ENCODE measurements at places on chromosomes 7 and 10.

DNA sequence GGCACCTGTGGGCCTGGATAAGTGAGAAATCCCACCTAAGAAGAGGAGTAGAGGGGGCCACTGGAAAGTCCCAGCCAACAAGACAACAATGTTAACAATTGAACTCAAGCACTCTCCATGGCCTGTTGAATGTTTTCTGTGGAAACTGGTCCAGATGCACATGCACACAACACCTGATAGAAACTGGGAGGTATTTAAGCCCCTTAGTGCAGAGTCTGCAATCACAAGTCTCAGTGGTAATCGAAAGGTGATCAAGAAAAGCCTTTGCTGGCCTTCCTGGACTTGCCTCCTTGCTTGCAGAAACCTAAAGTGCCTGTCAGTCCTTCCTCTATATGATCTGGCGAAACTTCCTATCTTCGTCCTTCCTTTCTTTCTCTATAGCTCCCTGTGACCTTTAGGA is 30.6 kb upstream of the HNRNPH3 start:
- no peak for DNase-seq

DNA sequence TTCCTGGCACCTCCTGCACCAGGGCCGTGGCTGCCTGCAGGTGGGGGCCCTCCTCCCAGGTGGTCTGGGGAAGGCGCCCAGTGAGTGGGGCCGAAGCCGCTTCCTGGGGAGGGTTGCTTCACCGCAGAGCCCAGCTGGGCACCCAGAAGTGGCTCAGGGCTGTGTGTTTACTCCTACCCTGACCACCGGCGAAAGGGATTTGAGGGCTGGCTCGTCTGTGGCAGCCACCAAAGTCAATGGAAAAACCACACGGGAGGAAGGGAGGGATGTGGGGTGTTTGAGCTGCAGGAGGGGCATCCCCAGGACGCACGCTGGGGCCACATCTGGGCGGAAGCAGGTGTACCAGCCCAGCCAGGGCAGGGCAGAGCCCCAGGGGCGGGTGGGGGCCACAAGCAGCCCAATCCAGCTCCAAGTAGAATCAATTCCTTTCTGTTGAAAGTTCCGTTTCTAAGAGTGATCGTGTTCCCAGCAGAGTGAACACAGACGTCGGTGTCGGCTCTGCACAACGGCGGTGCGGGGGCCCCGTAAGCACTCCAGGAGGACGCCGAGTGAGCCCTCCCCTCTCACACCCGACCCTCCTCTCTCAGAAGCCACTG is 69.9 kb downstream of the FOXL3 start:
- no peak for DNase-seq

- DNase-seq = no peak
Observed at GRCh38 chr7:25359471-25360059, 131.3 kb upstream of the NPVF start.

- no peak for DNase-seq
Observed at GRCh38 chr7:155066417-155066950, 3.6 kb upstream of the HTR5A start.

DNA sequence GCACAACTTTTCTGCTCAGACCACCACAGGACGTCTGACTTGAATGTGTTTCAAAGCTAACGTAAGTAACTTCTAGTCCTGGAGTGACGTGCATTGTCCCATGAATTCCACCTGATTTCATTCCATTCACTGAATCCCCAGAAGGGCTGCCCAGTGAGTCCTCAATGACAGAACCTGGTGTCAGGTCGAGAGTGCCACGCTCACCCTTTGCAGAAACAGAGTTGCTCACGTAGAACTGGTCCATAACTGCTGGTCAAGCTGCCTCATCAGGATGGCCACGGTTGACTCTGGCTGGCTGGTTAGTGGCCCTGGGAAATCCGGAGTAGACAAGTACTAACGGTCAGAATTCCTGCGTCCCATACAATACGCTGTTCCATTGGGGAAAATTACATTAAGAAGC is 50.6 kb upstream of the UBE3C start:
- DNase-seq = no peak

GRCh38 chr7:33459340-33459751 is 330.0 kb downstream of the BBS9 start:
- DNase-seq = no peak

DNA sequence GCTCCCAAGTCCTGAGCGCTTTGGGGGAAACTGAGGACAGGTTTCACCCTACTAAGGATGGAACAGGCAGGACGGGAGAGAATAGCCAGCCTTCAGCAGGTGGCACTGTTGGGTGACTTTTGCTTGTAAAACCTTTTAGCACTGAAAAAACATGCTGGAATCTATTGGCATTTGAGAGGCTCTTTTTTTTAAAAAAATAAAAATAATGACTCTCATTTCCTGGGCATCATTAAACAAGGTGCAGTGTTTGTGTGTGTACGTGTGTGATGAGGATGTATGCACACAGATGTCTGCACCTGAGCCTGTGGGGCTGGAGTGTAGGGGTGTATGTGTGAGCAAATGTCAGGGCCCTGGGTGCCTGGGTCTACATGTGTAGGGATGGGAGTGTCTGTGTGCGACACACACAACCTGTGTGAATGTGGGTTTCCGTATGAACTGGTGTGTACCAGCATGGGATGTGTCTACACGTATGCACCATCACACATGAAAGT is 177.9 kb downstream of the RPS24 start:
- no peak for DNase-seq

GRCh38 chr7:45420843-45421495 is 153.2 kb upstream of the ADCY1 start:
- no peak for DNase-seq

DNA sequence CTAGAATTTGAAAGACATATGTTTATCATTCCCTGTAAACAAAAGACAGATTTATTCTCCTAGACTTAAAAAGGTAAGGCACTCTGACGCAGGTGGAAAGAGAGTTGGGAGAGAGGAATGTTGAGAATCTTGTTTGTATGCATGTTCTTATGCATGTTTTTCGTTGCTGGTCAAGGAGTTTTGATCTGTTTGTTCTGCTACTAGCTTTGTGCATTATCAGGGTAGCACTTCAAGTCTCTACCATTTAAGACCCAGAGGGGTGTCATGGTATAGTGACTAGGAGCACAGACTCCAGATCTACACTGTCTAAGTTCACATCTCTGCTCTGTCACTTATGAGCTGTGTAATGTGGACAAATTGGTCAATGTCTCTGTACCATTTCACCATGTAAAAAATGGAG is 200.2 kb upstream of the FZD1 start:
- no peak for DNase-seq

DNA sequence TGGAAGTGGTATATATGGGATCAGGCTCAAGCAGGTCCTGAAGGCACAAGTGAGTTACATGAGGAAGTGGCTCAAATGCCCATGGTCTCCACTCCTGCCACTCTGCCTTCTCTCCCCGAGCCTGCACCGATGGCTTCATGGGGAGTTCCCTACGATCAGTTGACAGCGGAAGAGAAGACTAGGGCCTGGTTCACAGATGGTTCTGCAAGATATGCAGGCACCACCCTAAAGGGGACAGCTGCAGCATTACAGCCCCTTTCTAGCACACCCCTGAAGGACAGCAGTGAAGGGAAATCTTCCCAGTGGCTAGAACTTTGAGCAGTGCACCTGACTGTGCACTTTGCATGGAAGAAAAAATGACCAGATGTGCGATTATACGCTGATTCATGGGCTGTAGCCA is 95.3 kb downstream of the HOXA1 start:
- no peak for DNase-seq

GRCh38 chr7:152402384-152403250 is 33.2 kb downstream of the KMT2C start:
- DNase-seq = no peak

DNA sequence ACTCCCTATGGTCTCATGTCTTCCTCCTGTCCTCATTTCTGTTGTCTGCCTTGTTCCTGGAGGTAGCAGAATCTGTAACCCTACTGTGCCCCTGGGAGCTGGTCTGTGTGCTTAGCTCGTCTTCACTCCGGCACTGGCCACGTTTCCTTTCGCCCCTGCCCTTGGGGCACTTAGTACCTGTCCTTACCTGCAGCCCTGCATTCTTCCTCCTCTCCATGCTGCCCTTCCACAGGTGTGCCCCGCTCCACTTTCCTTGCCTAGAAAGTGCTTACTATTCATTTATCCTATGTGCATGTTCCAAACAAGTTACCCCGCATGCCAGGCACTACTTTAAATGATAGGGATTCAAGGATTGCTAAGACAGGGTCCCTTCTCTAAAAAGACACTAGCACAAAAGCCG is 199.9 kb upstream of the ZMIZ1 start:
- no peak for DNase-seq

- DNase-seq = no peak
Observed at GRCh38 chr7:157488281-157488680, 151.5 kb downstream of the DNAJB6 start.

DNA sequence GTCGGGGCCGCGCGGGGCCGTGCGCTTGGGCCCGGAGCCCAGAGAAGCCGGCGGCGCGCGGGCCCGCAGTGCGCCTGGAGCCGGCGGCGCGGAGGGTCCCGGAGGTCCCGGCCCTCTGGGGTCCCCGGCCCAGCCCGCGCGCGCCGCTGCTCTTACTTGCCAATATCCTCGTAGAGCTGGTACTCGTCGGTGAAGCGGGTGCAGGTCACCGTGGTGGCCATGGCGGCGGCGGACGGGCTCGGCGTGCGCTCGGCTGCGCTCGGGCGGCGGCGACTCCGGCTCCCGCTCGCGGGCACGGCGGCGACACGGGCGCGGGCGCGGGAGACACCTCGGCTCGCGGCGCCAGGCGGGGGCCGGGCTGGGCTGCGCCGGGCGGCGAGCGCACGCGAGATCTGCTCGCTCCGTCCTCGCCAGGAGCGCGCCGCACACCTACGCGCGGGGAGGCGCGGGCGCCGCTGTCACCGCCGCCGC is at the start of gene CAMK2B:
TSS of gene CAMK2B (minus strand) at position 394 of the 471 bp plus-strand sequence. CDS start at position 221, 173 bp downstream.
- DNase-seq = peak; percentile 35

- DNase-seq = no peak
Observed at GRCh38 chr7:129084801-129085551, 30.1 kb upstream of the TNPO3 start.

DNA sequence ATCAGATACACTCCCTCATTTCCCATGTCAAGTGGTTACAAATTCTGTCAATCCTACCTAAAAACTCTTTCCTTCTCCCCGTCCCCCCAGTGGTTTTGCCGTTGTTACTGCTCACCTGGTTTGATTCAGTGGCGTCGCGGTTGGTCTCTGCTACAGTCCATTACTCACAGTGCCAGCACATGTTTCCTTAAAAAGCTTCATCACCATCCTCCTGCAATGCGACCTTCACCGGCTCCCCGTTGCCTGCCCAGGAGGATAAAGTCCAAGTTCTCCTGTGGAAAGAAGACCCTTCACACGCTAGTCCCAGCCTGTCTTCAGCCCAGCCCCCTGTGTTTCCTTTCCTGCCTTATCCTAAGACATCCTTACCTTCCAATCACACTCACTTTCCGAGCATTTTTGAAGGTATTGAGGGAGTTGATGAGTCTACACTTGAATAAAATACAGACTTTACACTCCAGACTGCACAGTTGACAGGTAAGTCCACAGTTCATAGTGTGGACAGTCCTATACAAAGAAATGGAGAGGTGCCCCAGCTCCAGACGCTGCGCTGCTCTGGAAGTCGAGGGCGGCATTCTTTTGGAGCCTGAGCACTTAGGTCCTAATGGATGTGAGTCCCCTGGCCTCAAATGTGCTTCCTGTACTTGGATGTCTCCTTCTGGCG is 3.4 kb upstream of the LARP4B start:
- no peak for DNase-seq

GRCh38 chr7:117848941-117849340 is 24.3 kb downstream of the CTTNBP2 start:
- no peak for DNase-seq

GRCh38 chr10:5018134-5018533 is 14.5 kb upstream of the AKR1C2 start:
- DNase-seq = no peak

- no peak for DNase-seq
Observed at GRCh38 chr10:80284522-80284921, 4.9 kb downstream of the MAT1A start.

DNA sequence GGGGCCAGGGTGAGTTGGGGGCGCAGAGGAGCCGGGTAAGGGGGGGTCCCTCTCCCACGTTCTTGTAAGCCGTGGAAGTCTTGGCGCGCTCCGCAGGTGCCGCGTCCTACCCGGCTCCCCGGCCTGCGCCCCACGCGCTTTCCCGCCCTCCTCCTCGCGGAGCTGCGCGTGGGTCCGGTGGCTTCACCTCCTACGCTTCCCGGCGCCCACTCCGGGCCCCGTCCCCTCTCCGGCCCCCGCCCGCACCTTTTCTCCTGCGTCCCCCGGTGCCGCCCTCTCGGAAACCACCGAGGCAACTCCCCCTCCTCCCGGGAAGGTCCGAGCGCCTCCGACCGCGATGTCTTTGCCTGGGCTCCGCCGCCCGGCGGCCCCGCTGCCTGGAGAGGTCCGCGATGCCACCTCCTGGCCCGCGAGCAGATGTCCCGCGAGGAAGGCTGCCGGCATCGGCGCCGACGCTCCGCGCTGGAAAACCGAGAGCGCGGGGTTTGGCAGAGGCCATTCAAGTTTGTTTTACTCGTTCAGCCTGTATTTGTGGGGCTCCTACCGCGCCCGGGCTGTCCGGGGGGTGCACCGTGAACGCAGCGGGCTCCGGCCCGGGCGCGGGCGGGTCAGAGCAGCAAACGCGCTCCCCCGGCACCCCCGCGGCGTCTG is 2.4 kb upstream of the NKX6-2 start:
- DNase-seq = no peak

DNA sequence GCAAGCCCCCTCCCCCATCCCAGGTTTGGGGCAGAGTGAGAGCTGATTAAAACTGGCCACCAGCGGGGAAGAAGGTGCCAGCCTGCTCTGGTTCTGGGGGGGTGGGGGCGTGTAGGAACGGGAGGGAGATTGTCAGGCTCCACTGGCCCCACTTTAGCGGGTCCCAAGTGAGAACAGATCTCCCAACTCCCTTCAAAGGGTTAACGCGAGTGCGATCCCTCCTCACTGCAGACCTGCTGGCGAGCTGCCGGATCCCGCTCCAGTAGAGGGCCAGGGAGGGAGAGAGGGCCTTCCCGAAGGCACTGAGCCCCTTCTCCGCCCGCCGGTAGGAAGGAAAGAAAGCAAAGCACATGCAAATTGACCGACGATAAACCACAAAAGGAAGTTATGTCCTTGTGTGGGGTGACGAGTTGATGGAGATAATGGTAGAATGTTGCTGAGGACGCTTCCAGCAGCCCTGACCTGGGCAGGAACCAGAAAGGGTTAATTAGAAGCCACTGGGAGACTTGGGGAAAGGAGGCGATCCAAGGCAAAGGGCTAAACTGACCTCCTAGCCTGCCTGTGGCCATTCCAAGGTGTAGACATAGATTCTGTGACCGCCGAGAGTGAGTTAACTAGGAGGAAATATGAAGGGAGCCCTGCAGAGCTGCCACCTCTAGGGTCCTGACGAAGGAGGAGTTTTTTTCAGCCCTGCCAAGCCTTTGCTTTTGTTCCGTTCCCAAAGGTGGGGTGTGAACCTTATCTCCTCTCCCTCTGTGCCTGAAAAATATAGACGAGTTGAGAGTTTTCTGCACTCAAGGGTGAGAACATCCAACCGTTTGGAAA is 1.5 kb downstream of the NRG3 start:
- no peak for DNase-seq

- DNase-seq = no peak
Observed at GRCh38 chr10:98980353-98980752, 255.3 kb downstream of the HPSE2 start.

GRCh38 chr7:26789481-26790184 is 74.8 kb downstream of the SKAP2 start:
- DNase-seq = no peak
